ENCODE measurements at places on chromosomes 1 and 21. TPM values are rescaled to one million over a fixed set of nuclear protein-coding genes. Genes with fewer than 3 reads are reported as not detected.

GRCh38 chr1:84758968-84759491, 68.8 kb upstream of the SSX2IP start:
- peaks cover 26% of the 10 kb centered on the region for H3K4me1 ChIP-seq
- no peak overlapping the region for H3K4me3 ChIP-seq
- no peak overlapping the region for H3K27ac ChIP-seq
- no peak for DNase-seq
- no peaks in the 10 kb centered on the region for H3K27me3 ChIP-seq
- no peaks in the 10 kb centered on the region for H3K36me3 ChIP-seq

DNA sequence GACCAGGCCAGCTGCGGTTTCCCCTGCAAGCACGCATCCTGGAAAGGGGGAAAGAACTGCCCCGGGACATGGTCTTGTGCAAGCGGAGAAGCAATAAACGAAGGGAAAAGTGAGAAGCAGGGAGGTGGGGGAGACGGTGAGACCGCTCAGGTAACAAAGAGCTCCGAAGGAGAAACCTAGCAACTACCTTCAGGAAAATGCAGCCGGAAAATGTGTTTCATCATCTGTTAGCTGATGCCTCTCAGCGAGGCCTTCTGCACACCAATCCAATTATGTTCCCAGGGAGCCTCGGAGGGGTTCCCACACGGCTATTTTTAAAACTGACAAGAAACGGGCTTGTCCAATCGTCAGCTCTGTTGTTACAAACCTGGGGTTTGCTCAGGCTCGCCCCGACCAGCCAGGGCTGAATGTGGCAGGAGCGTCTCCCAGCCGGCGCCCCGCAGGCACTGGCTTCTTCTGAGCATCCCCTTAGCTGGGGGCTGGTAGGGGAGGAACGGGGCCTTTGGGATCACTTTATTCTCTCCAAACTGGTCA, 3.4 kb downstream of the RIPK4 start:
- H3K36me3 ChIP-seq = no peaks in the 10 kb centered on the region
- H3K27me3 ChIP-seq = peaks cover 85% of the 10 kb centered on the region
- no peak overlapping the region for H3K4me3 ChIP-seq
- peak; percentile 48 for DNase-seq

GRCh38 chr1:42386051-42386450, 5.5 kb downstream of the RIMKLA start:
- no peak overlapping the region for H3K27ac ChIP-seq
- H3K4me1 ChIP-seq = peaks cover 6% of the 10 kb centered on the region
- no peak overlapping the region for H3K4me3 ChIP-seq

ROR1 gene
- total RNA-seq = 28.0 TPM

All from cardiac muscle cell (in vitro differentiated cells and primary cell).